G401 (cell line): ENCODE measurements at places on chromosomes 16 and 17. TPM values are rescaled to one million over a fixed set of nuclear protein-coding genes. Genes with fewer than 3 reads are reported as not detected.

FOXO3B gene
- total RNA-seq, result 1.8 and 4.0 TPM in 2 replicates

ESRP2 gene
- 0.10 TPM in 1 of 2 replicates, not detected in the other for total RNA-seq

DNA sequence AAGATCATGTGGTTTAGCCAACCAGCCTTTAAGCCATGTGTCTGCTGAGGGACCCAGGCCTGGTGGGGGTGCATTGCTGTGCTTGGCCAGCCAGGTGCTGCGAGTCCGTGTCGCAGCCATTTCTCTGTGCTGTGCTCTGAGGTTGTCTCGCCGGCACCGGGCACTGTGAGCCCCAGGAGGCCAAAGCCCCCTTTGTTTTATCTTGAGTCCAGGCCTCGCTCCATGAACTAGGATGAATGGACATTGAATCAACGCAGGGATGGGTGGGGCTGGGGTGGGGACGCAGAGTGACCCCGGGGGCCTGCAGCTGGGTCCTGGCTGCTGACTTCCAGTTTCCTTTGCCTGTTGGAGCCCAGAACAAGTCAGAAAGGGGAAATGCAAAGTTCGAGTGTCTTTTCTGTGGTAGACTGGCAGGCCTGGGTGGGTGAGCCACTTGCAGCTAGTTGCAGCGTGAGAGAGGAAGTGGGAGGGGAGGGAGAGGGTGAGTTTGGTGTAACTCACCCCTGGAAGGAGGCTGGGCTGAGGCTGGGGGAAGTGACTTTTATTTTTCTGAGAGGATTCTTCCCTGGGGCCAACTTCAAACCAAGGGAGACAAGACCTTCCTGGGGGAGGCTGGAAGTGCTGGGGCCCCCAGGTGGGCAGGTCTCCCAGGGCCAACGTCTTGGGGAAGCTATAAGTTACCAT, 324.7 kb downstream of the SEC14L1 start:
- DNase-seq, result no peak

GRCh38 chr17:51165680-51166197, 472 bp upstream of the NME2 start:
- DNase-seq, result peak; percentile 50

GRCh38 chr17:43453331-43453812, 30.4 kb upstream of the DHX8 start:
- DNase-seq, result no peak

DNA sequence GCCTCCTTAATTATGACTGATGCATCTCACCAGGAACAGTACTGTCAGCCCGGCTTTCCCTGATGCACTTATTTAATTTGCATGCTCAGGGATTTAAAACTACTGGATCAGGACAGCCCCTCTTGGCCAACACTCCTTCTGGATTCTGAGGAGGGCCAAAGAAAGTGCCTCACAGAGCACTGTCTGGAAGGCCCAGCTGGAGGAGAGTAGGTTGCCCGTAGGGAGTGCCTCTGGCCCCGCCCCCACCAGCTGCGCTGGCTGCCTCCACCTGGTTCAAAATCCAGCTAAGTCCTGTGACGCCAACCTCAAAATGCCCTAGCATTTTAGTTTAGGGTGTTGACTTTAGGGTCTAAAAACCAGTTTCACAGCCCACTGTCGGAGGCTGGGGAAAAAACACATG, 49.4 kb upstream of the SREBF1 start:
- no peak for DNase-seq

DNA sequence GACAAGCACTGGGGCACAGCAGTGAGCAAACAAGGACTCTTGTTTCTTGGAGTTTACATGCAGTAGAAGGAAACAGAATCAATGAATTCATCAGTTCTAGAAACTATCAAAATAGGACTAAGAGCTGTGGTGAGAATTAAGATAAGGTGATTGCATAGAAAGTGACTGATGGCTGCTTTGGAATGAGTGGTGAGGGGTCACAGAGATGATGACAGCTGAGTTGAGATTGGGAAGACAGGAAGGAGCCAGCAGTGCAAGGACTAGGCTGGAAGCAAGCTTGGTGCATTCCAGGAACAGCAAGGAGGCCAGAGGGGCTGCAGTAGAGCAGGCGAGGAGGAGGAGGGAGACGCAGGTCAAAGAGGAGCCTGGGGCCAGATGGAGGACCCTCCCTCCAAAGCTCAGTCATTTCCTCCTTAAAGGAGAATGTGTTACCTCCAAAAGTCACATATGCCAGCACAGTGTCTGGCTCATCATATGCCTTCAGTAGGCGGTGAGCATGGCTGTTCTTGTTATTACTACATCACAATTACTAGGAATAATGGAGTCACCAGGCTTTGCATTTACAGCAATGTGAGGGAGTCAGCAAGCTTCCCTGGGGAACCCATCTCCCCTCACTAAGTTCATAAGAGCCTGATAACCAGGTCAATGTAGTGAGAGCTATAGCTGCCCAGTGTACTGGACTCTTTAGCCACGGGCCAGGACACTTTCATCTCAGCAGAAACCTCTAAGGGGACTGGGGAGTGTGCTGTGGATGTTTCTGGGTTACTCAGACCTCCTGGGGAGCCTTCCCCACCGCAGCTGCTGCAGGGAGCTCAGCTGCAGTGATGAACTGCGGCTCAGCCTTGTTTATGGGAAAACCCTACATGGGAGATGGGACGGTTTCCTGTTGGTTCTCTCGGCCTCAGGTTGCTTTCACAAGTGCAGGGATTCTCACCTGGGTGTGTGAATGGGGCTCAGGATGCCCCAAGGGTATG, 157.2 kb downstream of the SEC14L1 start:
- no peak for DNase-seq

DNA sequence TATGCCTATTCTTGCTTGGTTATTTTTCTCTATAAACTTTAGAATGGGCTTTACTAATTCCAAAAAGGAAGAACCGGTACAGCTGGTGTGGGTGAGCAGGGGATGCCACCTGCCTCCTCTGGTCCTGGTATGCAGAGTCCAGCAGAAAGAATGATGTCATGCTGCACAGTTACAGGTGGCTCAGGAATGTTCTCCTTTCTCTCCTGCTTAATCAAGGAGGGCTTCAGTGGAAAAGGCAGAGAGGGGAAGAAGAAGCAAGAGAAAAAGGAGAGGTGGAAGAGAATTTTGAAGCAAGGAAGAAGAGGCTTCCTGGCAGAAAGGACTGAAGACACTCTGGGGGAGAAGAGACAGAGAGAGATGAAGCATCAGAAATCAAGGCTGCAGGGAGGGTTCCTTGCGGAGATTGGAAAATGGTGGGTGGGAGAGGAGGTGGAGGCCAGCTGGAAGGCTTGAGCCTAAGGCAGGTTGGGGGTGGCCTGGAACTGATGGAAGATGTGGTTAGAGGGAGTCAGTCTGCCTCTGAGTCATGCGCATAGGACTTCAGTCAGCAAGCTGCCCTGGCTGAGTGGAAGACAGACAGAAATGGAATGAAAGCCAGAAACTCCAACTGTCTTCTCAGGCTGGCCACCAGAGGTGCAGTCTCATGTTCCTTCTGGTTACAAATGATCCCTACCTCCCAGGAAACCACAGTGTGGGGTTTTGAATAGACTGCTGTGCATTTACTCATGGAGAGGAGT, 64.6 kb upstream of the CRHR1 start:
- peak; percentile 90 for DNase-seq
